Mammary epithelial cell (primary cell): ENCODE measurements at places on chromosomes 16 and 17. TPM values are rescaled to one million over a fixed set of nuclear protein-coding genes. Genes with fewer than 3 reads are reported as not detected.

Gene DPEP2NB
- not detected for total RNA-seq

Gene SSTR5
- total RNA-seq = not detected in 2 replicates

Gene VAT1
- total RNA-seq = 196 TPM

Gene SLC7A5
- total RNA-seq = 1,822 TPM

Gene MAZ
- 125 and 139 TPM in 2 replicates for total RNA-seq

Gene CDC6
- 42.5 and 61.8 TPM in 2 replicates for total RNA-seq

Gene SCNN1B
- 0.59 and 0.80 TPM in 2 replicates for total RNA-seq

Gene BIRC5
- 25.7 and 44.8 TPM in 2 replicates for total RNA-seq

Gene TMEM94
- 23.0 TPM for total RNA-seq

Gene MPV17L
- 7.8 TPM for total RNA-seq

Gene CCDC154
- total RNA-seq = 0.17 TPM

Gene SLC38A8
- not detected in 2 replicates for total RNA-seq

Gene TLCD3B
- total RNA-seq = not detected in 2 replicates

Gene RCVRN
- not detected for total RNA-seq

Gene GAS7
- total RNA-seq = not detected in 2 replicates

Gene CFAP97D1
- total RNA-seq = not detected

Gene FMNL1
- 0.80 and 1.5 TPM in 2 replicates for total RNA-seq

Gene TBX6
- total RNA-seq = not detected

Gene GOT2
- 74.7 TPM for total RNA-seq

Gene UNC119
- total RNA-seq = 27.5 TPM

Gene WFIKKN2
- not detected for total RNA-seq

Gene SLC2A4
- total RNA-seq = 0.12 TPM in 1 of 2 replicates, not detected in the other

Gene C17orf50
- total RNA-seq = not detected

Gene KPNA2
- total RNA-seq = 68.0 and 168 TPM in 2 replicates

Gene CLEC10A
- total RNA-seq = not detected in 2 replicates

Gene IL17C
- not detected for total RNA-seq

Gene CXCL16
- total RNA-seq = 12.7 and 13.5 TPM in 2 replicates

Gene P2RX1
- total RNA-seq = not detected in 2 replicates

Gene C17orf67
- total RNA-seq = 0.17 TPM

Gene KRT25
- total RNA-seq = not detected

Gene SEC14L5
- total RNA-seq = not detected in 2 replicates

Gene SGCA
- total RNA-seq = not detected in 2 replicates

Gene CDR2
- total RNA-seq = 27.9 and 32.3 TPM in 2 replicates

Gene ACE
- total RNA-seq = not detected in 2 replicates

Gene GGT6
- total RNA-seq = 13.8 TPM

Gene ABI3
- total RNA-seq = not detected

Gene SLFN13
- total RNA-seq = 2.8 and 8.6 TPM in 2 replicates

Gene SLC7A6
- 27.0 TPM for total RNA-seq

Gene ZNF469
- total RNA-seq = 3.2 TPM

Gene CCL8
- not detected for total RNA-seq

Gene TMIGD1
- total RNA-seq = not detected

Gene EPOP
- 2.4 and 2.8 TPM in 2 replicates for total RNA-seq

Gene FAM234A
- total RNA-seq = 76.3 TPM

Gene KCNH6
- total RNA-seq = not detected in 2 replicates

Gene PRCD
- total RNA-seq = 1.2 TPM

Gene CSH1
- not detected in 2 replicates for total RNA-seq

Gene HLF
- total RNA-seq = 0.21 and 0.32 TPM in 2 replicates
